ENCODE measurements at places on chromosomes 3 and 15. TPM values are rescaled to one million over a fixed set of nuclear protein-coding genes. Genes with fewer than 3 reads are reported as not detected.
A peak's percentile ranks its signal among the peaks of the same experiment; 100 is the strongest.

- no peak overlapping the region for H3K4me3 ChIP-seq
- no peaks in the 10 kb centered on the region for H3K36me3 ChIP-seq
- no peak for DNase-seq
Measured at GRCh38 chr3:159252772-159253384, 451.0 kb downstream of the MFSD1 start.

DNA sequence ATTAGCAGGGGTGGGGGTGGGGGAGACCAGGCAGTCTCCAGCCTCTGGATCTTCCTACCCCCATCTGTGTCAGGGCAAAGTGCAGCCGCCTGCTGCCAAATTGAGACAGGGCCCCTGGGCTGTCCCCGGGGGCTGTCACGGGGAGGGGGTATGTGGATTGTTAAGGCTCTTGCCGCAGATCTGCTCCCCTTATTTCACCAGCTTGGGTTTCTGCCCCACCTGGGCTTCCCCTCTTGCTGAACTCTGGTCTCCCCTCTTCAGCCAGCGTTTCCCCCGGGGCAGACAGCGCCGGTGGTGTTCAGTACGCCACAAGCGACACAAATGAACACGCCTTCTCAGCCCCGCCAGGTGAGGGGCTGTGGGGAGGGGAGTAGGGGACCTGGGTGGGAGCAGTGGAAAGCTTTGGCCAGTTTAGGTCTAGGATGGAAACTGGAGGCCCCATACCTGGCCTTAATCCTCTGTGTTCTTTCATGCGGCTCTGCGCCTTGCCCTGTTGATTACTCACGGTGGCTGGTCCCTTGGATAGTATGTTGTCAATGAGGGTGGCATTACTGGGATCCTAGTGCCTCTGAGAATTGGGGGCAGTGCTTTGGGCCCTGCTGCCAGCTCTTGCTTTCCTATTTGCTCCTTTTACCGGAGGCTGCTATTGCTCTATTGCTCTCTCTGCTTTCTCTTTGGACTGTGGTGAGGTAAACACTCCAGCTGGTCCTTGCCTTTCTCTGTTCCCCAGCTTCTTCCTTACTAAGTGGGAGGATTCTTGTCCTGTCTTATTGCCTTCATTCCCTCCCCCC, 1.7 kb downstream of the EIF4G1 start:
- peak overlapping the region; percentile 90 for H3K4me3 ChIP-seq
- peaks cover 43% of the 10 kb centered on the region for H3K36me3 ChIP-seq
- DNase-seq = no peak
- H3K27me3 ChIP-seq = no peaks in the 10 kb centered on the region

DNA sequence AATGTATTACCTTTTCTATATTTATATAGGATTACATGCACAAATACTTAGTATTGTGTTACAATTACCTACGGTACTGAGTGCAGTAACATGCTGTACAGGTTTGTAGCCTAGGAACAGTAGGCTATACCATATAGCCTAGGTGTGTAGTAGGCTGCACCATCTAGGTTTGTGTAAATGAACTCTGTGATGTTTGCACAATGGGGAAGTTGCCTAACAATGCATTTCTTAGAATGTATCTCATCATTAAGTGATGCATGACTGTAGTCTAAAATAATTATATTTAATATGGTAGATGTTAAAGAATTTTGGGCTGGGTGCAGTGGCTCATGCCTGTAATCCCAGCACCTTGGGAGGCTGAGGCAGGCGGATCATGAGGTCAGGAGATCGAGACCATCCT, 281.0 kb downstream of the KLF13 start:
- no peak overlapping the region for H3K27ac ChIP-seq
- no peak overlapping the region for H3K4me3 ChIP-seq
- no peaks in the 10 kb centered on the region for H3K4me1 ChIP-seq
- no peaks in the 10 kb centered on the region for H3K36me3 ChIP-seq
- peaks cover 22% of the 10 kb centered on the region for H3K27me3 ChIP-seq

DNA sequence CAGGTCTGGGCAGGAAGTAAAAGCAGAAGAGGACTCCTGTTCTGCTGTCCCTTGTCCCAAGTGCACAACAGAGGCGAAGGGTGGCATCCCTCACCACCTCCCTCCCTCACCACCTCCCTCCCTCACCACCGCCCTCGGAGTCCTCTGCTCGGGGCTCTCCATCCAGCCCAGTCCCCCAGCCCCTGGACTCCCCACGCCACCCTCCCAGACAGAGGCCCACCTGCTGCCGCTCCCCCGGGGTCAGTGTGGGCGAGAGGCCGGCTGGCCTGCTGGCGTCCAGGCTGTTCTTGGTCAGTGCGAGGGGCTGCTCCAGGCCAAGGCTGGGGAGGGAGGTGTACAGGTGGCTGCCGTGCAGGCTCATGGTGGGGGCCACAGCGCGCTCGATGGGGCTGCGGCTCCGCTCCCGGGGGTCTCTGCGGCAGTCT, 79.1 kb downstream of the VGLL4 start:
- no peaks in the 10 kb centered on the region for H3K4me1 ChIP-seq
- peaks cover 21% of the 10 kb centered on the region for H3K36me3 ChIP-seq
- no peak for DNase-seq
- H3K27me3 ChIP-seq = no peaks in the 10 kb centered on the region
- H3K4me3 ChIP-seq = no peak overlapping the region

DNA sequence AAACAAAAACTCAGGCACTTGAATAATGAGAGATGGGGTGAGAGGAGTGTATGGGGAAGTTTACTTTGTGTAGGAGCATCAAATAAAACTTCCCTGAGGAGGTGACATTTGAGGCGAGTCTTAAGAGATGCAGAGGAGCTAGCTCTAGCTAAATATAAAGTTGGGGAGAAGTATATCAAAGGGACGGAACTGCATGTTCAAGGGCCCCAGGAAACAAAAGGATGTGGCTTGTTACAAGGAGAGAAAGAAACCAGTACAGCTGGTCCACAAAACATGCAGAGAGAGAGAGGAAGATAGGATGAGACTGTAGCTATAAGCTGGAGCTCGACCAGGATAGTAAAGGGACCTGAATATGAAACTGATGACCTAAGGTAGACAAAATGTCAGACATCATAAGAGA, 17.6 kb downstream of the FEZF2 start:
- no peak overlapping the region for H3K27ac ChIP-seq
- H3K27me3 ChIP-seq = peaks cover 5% of the 10 kb centered on the region
- H3K4me1 ChIP-seq = no peaks in the 10 kb centered on the region
- no peak overlapping the region for H3K4me3 ChIP-seq
- DNase-seq = no peak

GRCh38 chr3:196985298-196985697, 16.7 kb upstream of the PIGZ start:
- no peaks in the 10 kb centered on the region for H3K4me1 ChIP-seq
- H3K27me3 ChIP-seq = peaks cover 30% of the 10 kb centered on the region
- no peak for DNase-seq
- no peak overlapping the region for H3K27ac ChIP-seq
- no peak overlapping the region for H3K4me3 ChIP-seq

DNA sequence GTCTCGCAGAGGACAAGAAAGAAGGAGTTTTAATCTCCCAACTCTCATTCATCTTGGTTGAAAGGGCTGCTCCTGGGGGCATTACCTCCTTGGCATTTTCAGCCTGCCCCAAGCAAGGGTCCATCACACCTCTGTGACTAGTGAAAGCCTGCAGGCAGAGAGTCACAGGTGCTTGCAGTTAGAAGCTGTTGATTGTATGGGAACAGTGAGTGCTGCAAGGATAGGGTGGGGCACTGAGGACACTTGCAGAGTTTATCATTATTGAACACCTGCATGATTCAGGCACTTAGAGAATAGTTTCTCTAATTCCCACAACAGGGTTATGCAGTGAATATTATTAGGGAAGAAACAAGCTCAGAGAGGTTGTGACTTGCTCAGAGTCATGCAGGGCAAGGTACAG, 41.7 kb upstream of the IGF2BP2 start:
- peaks cover 23% of the 10 kb centered on the region for H3K27me3 ChIP-seq
- H3K36me3 ChIP-seq = no peaks in the 10 kb centered on the region
- no peak for DNase-seq
- no peak overlapping the region for H3K4me3 ChIP-seq

DNA sequence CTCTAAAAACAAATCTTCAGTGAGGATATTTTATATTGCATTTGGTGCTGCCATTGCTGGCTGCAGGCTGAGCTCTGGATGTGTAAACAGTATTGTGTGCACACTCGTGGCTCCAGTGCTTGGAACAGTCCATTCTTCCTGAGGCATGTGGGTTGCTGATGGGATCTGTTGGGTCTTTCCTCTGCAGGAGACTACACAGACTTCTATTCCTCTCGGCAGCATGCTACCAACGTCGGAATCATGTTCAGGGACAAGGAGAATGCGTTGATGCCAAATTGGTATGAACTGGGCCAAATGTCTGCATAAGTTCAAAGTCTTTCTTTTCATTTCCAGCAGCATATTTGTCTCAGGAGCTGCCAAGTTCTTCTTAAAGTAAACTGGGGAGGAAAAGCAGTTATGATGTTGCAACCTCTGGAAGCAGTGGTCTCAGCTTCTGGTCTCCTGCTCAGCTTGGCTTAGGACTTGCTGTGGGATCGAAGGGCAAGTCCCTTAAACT, 9.3 kb downstream of the FAH start:
- H3K27me3 ChIP-seq = no peaks in the 10 kb centered on the region
- no peak for DNase-seq
- no peak overlapping the region for H3K27ac ChIP-seq

- H3K27ac ChIP-seq = no peak overlapping the region
- no peak overlapping the region for H3K4me3 ChIP-seq
- H3K4me1 ChIP-seq = no peaks in the 10 kb centered on the region
- no peaks in the 10 kb centered on the region for H3K27me3 ChIP-seq
Measured at GRCh38 chr3:146086211-146086610, 74.8 kb downstream of the PLOD2 start.

- peaks cover 34% of the 10 kb centered on the region for H3K4me1 ChIP-seq
- H3K27ac ChIP-seq = no peak overlapping the region
- no peak for DNase-seq
- peaks cover 24% of the 10 kb centered on the region for H3K27me3 ChIP-seq
- H3K4me3 ChIP-seq = no peak overlapping the region
Measured at GRCh38 chr3:194296454-194297263, 54.5 kb downstream of the CPN2 start.

- H3K27ac ChIP-seq = no peak overlapping the region
- peaks cover 3% of the 10 kb centered on the region for H3K4me1 ChIP-seq
- peaks cover 35% of the 10 kb centered on the region for H3K36me3 ChIP-seq
- no peak for DNase-seq
- no peaks in the 10 kb centered on the region for H3K27me3 ChIP-seq
Measured at GRCh38 chr3:128222796-128223385, 69.6 kb downstream of the EEFSEC start.

DNA sequence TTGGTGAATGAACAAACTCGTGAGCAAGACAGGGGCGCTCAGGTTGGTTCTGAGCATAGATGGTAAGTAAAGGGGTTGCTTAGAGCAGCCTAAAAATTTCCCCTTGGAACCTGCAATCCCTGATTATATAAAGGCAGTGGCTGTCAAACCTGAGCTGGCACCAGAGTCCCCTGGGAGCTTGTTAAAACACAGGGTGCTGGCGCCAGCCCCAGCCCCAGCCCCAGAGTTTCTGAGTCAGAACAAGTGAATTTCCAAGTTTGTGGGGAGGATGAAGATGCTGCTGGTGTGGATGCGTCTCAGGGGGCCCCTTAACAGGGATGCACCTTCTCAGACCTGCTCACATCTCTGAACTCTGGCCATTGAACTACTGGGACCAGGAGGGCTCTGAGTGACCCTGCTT, 48.2 kb downstream of the FEM1B start:
- H3K4me3 ChIP-seq = no peak overlapping the region
- no peaks in the 10 kb centered on the region for H3K36me3 ChIP-seq
- peaks cover 24% of the 10 kb centered on the region for H3K4me1 ChIP-seq
- H3K27me3 ChIP-seq = peaks cover 37% of the 10 kb centered on the region

GRCh38 chr3:7581831-7582230, 720.9 kb downstream of the GRM7 start:
- H3K27ac ChIP-seq = no peak overlapping the region
- no peaks in the 10 kb centered on the region for H3K36me3 ChIP-seq
- DNase-seq = no peak
- H3K27me3 ChIP-seq = no peaks in the 10 kb centered on the region
- H3K4me3 ChIP-seq = no peak overlapping the region
- H3K4me1 ChIP-seq = no peaks in the 10 kb centered on the region

GRCh38 chr15:77028451-77029165, 33.7 kb downstream of the PSTPIP1 start:
- peaks cover 17% of the 10 kb centered on the region for H3K4me1 ChIP-seq
- H3K27ac ChIP-seq = peak overlapping the region; percentile 35
- no peak overlapping the region for H3K4me3 ChIP-seq

GRCh38 chr3:190012314-190012782, 108.3 kb downstream of the P3H2 start:
- no peaks in the 10 kb centered on the region for H3K4me1 ChIP-seq
- DNase-seq = no peak
- no peaks in the 10 kb centered on the region for H3K36me3 ChIP-seq
- no peak overlapping the region for H3K4me3 ChIP-seq

DNA sequence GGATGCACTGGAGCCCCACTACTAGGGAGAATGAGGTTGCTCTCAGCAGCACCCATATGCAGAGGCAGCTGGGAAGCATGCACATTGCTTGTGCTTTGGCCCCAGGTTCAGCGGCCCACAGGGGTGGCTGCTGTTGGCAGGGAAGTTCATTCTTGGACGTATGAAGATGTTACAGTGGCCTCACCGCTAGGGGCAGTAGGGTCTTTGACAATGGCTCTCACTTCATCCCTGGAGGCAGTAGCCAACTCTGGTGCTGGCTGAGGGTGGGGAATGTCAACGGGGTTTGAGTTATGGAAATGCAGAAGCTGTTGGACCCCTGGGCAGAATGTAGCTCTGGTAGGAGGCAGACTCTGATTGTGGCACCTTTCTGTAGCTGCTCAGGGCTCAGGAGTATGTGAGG, 279.9 kb downstream of the SCAPER start:
- no peaks in the 10 kb centered on the region for H3K4me1 ChIP-seq
- H3K27ac ChIP-seq = no peak overlapping the region
- DNase-seq = no peak
- H3K4me3 ChIP-seq = no peak overlapping the region

DNA sequence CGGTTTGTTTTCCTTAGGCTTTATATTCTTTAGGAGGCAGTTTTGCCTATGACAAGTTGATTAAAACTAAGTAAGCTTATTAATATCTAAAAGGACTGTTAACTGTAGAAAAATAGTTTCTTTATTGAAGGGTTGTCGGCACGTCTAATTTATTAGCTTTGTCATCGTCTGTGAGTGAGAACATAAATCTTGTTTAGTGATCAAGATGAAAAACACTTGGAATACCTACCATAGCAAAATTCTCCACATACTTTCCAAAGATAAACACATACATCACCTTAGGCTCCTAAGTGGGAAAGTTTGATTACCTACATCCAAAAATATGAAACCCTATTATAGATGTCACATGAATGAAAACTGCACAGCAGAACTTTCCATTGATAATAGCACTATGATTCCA, 139.1 kb upstream of the BNIP2 start:
- no peaks in the 10 kb centered on the region for H3K36me3 ChIP-seq
- H3K4me1 ChIP-seq = no peaks in the 10 kb centered on the region
- no peak for DNase-seq

- no peak overlapping the region for H3K4me3 ChIP-seq
- H3K27ac ChIP-seq = no peak overlapping the region
- no peaks in the 10 kb centered on the region for H3K36me3 ChIP-seq
- DNase-seq = no peak
Measured at GRCh38 chr15:95897651-95898050, 432.8 kb upstream of the NR2F2 start.

Gene ESYT3
- total RNA-seq = 0.43 TPM

Gene CADPS
- not detected for total RNA-seq

Gene SAMD7
- total RNA-seq = not detected

Gene P4HTM
- total RNA-seq = 48.4 TPM

Gene SPRED1
- 0.13 TPM for total RNA-seq

Gene EPHB1
- total RNA-seq = 0.80 TPM

Gene LMAN1L
- 0.48 TPM for total RNA-seq

Gene IGSF11
- 0.38 TPM for total RNA-seq

Gene KLHL24
- 31.2 TPM for total RNA-seq

Gene FEZF2
- total RNA-seq = not detected

Gene CLDN16
- not detected for total RNA-seq

Gene PRICKLE2
- total RNA-seq = not detected

Gene CLRN1
- not detected for total RNA-seq

Gene SI
- not detected for total RNA-seq

Gene DMXL2
- total RNA-seq = 6.1 TPM

Gene PRTG
- total RNA-seq = not detected

Measured in activated CD4-positive, alpha-beta memory T cell treated with anti-CD3 and anti-CD28 coated beads, Interleukin-2, amount 10 ng/mL, durations not matched to agents 7 days and 5 days (primary cell).